AG09309 (cell line): ENCODE measurements at places on chromosomes 6 and 20.

- no peak for DNase-seq
Measured at GRCh38 chr20:55086421-55086820, 611.0 kb downstream of the DOK5 start.

- peak; percentile 51 for DNase-seq
Measured at GRCh38 chr6:136737871-136738691, 54.2 kb downstream of the MAP3K5 start.

DNA sequence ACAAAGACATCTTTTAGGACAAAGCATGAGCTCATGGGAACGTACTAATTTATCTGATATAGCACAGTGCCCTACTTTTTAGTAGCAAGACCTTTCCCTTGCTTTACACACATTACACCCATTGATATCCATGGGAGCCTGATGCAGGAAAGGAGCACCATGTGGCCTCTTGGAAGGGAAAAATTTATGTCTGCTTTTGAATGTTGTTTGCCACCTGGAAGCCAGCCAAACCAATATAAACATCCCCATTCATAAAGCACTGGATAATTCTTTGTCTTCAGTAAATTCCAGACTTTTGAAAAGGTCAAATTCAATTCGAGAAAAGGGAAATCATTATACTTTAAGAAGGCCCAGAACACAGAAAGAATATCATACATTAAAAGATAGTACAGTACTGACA is 152.3 kb upstream of the BEND6 start:
- DNase-seq: no peak

GRCh38 chr20:50259705-50260478 is 69.3 kb downstream of the CEBPB start:
- DNase-seq: no peak

GRCh38 chr6:141532211-141532610 is 600.5 kb upstream of the GJE1 start:
- DNase-seq: no peak

GRCh38 chr6:126180585-126180984 is 159.3 kb upstream of the CENPW start:
- DNase-seq: peak; percentile 64

GRCh38 chr6:36370638-36371037 is 16.8 kb downstream of the ETV7 start:
- DNase-seq: no peak

- DNase-seq: no peak
Measured at GRCh38 chr20:4490045-4490444, 231.7 kb upstream of the PRND start.

DNA sequence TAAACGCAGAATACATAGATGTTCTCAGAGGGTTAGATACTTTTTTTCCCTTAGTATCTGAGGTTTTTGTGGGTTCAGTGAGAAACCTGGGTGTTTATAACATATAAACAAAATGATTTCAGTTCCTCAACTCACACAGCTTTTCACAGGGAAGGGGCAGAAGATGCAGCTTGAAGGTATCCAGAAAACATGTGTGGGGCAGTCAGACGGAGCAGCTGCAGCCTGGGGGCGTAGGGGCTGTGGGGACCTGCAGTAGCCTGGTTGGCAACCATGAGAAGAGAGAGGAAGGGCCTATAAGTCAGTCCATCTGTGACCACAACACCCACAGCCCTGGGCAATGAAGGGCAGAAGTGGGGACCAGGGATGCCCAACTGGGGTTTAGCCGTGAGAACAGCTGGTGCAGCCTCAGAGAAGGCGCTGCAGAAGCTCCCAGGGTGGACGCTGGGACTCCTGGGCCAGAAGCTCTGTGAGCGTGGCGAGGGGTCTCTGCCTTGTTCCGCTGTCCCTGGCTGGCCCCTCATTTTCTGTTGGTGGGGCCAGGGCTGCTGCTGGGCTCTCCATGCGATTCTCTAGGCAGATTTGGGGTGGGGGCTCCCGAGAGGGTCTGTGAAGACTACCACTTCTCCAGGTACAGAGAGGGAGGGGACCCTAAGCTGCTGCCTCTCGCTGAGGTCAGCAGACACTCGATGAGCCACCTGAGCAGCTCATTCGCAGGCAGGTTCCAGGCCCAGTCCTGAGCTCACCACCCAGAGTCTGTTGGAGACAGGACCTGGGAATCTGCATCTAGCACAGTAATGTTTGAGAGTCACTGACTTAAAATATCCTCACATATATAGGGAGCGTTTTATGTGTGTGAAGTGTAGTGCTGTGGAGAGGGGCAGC is 181.2 kb downstream of the ZDHHC14 start:
- no peak for DNase-seq

GRCh38 chr6:142225115-142225514 is 76.7 kb upstream of the ADGRG6 start:
- DNase-seq: no peak

DNA sequence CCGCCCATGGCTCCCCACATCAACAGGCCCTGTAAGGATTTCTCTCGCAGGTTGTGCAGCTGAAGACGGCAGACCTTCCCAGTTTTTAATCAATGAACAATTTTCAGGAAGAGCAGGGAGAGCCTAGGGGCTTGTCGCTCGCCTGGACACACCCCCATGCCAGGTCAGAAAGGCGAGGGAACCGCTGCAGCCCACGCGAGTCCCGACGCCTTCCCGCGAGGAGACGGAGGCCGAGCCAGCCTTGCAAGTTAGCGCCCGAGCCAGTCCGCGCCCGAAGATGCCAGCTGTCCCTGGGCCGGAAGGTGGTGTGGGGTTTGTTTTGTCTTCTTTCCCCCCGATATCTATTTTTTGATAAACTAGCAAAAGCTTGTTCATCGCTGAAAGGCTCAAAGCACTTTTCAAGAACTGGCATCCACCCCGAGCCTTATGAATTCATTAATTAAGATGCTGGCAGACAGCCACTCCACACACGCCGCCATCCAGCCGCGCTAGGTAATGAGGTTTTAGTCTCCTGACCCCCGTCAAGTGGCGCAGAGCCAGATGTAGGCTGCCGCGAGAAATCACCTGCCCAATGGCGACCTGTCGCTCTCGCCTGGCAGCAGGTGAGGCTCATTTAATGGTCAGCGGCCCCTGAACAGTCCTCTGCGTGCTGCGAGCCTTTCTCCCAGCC is 6.6 kb downstream of the CCDC167 start:
- DNase-seq: no peak

DNA sequence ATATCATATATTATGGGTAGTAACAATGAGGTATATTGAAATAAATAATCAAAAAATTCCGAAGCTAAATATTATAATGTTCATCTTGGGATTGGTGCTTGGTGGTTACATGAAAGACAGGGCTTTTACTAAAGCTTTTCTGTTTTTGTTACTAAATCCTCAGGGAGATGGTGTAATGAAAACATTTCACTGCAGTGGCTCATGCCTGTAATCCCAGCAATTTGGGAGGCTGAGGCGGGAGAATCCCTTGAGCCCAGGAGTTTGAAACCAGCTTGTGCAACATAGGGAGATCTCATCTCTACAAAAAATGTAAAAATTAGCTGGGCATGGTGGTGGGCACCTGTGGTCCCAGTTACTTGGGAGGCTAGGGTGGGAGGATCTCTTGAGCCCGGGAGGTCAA is 42.9 kb downstream of the AFG1L start:
- DNase-seq: no peak

DNA sequence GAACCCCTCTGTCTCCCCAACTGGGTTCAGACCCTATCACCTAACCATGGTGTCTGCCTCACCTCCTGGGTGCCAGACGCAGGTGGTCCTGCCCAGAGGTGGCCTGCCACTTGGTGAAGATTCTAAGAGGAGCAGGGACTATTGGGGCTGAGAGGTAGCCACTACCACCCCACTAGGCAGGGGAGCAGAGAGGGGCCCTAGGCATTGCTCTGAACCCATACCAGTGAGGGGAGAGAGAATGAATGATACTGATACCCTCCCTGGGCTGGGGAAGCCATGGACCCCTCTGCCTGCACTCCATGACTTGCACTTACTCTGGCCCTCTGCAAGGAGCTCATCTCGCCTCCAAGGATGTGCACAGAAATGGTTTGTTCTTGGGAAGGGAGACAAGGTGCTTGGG is 31.7 kb upstream of the SPDEF start:
- no peak for DNase-seq

- DNase-seq: no peak
Measured at GRCh38 chr6:113842165-113842564, 15.0 kb upstream of the MARCKS start.

- no peak for DNase-seq
Measured at GRCh38 chr6:125252891-125253290, 48.9 kb downstream of the HDDC2 start.

DNA sequence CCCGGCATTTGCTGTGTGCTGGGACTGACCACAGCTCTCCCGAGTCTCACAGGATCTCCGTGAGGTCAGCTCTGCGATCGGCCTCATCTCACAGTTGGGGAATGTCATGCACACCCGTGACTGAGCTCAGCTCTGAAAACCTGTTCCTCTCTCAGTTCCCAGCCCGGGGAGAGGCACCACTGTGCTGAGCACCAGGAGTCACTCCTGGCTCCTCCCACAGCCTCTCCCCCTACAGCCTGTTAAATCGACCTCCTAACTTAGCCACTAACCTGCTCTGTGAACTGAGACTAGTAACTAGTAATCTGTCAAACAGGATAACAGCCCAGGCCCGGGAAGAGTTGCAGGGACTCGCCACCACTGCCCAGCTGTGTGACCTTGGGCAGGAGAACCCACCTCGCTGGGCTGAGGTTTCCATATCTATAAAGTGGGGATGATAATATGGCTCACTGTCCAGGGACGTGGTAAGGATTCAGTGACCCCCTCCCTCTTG is 20.1 kb upstream of the NOL4L start:
- DNase-seq: no peak

- no peak for DNase-seq
Measured at GRCh38 chr6:75946146-75946831, 126.2 kb downstream of the IMPG1 start.

DNA sequence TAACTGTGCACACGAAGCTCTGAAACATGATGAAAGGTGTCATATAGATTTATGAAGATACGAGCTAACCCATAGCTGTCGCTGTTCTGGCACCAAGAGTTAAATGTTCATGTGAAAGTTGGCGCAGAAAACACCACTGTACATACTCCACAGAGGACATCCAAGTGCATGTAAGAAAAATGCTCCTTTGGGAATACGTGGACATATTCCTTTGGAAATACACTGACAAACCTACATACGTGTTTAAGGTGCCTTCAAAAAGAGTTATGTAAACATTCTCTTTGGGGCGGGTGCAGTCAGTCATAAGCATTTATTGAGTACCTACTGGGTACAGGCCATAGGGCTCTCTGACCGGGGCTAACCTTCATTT is 723 bp upstream of the ARID1B start:
- no peak for DNase-seq

DNA sequence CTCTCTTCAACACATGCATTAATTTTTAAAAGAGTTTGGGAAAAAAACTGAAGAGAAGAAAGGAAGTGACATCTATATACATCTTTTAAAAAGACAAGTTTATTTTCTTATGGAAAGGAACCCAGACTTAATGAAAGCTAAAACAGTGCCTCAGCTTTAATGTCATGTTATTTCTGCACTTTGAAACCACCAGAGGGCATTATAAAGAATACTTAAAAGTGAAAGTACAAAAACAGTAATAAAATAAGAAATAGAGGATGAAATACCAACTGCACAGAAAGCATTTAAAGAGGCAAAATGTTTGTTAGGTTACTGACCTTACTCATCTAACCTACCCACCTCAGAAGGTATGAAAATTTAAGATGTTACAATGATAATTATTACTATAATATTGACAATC is 98.8 kb downstream of the HUS1B start:
- DNase-seq: no peak

DNA sequence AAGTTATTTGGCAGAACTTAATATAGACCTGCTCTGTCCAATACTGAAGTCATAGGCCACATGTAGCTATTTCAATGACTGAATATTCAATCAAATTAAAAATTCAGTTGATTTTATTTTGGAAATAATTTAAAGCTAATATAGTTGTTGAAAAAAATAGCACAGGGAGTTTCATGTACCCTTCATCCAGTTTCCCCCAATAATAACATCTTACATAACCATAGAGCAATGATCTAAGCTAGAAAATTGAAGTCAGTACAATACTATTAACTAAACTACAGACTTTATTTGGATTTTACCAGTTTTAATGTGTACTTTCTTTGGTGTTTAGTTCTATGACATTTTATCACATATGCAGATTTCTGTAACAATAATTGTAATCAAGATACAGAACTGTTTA is 212.2 kb upstream of the HDDC2 start:
- no peak for DNase-seq

- DNase-seq: no peak
Measured at GRCh38 chr6:130055271-130055670, 36.9 kb downstream of the L3MBTL3 start.

DNA sequence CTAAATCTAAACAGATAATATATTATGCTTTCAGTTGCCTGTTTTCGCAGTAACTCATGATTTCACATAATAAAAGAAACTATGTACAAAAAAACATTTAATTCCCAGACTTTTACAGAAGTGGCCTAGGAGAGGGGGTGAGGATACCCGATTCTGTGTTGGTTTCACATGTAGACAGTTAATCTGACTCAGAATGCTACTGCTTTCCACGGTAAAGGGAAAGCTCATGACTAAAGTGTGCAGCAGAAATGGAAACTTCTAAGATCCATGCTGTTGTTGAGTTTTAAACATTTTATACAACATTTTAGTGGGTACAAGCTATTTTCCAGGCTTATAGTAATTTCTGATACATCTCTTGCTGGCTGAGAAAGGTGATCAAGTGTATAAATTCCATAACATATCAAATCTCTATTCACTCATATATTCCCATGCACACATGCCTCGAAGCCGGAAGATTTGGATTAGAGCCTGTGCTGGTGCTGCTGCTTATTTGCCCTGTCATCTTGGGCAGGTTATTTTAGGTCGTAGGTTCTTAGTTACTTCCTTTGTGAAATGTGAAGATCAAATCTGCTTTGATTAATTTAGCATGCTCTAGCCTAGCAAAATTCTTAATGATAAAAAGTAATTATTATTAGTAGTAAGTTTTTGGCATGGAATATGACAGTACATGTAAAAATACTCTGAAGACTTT is 896.7 kb upstream of the MAP3K7 start:
- DNase-seq: no peak

DNA sequence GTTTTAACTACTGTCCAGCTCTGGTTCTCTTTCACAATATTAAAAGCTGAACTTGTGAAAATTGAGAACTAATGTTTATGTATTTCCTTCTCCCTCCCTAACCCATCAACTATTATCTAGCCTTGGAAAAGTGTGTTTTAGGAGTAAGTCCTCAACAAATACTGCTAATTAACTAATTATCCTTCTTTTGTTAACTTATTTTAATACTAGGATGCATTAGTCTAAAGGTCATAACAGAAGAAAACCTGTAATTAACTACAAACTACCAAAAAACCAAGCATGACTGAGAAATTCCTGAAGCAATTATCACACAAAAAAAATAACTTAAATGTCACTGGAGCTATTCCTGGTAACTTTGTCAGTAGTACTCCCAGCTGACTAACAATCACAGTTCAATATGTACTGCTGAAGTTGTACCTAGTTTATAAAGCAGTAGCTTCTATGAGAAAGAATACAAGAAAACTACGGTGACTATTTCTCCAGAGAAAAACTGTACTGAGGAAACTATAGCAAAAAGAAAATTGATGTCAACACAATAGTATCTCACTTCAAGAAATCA is 301.9 kb downstream of the LAMA2 start:
- no peak for DNase-seq
